ENCODE measurements at places on chromosomes 1 and 21.

DNA sequence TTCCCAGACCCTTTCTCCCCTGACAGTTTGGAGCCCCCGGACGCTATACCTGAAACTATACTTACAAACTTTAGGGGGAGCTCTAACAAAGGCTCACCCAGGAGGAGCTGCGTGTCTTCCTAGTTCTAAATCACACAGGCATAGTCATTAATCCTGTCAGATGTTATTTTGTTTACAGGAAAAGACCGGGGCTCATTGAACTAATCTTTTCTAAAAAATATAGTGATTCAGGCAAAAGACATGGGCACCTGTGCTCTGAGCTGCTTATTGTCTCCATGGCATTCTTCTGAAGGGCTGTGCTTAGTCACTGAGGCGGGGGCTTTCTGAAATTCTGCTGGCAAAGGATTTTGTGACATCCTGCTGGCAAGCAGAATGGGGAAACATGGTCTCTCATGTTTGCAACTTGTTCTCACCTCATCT, 1577.0 kb downstream of the NCAM2 start:
- DNase-seq: no peak

DNA sequence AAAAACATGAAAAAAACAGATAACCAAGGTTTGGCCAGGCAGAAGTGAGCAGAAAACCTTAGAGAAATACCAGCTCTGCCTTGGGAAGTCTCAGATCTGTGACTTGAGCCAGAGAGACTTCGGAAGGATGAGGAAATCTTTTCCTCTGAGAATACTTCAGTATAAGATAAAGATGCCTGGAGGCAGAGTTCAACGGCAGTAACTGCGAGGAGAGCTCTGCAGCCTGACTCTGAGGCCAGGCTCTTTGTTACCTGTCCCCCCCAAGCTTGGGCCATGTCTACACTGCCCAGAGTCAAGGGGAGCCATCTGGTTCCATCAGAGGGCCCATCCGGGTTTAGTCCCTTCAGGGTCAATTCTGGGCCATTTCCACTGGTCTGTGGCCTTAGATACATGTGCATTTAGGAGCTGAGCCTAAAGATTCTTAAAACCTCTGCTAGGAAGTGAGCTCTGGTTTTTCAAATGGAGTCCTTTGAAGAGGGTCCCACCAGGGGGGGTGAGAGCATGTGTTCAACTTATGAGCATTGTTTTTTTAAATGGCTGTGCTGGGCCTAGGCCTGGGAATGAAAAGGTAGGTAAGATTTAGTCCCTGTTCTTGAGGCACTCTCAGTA, 8.7 kb downstream of the KIRREL1 start:
- DNase-seq: no peak

DNA sequence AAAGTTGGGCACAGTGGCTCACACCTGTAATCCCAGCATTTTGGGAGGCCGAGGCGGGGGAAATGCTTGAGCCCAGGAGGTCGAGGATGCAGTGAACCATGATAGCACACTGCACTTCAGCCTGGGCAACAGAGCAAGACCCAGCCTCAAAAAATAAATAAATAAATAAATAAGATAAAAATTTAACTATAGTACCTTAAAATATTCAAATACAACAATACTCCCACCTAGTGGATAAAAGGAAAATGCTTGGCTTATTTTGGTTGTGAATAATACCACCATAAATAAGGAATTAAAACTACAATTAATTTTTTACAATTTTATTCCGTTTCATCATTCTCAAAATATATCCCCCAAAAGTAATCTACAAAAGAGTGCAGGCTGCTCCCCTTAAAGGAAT, 8.1 kb downstream of the PSMG1 start:
- no peak for DNase-seq

GRCh38 chr1:212179394-212180076, 105.7 kb upstream of the PPP2R5A start:
- no peak for DNase-seq

GRCh38 chr1:39214998-39215873, 10.7 kb downstream of the MACF1 start:
- DNase-seq: no peak

DNA sequence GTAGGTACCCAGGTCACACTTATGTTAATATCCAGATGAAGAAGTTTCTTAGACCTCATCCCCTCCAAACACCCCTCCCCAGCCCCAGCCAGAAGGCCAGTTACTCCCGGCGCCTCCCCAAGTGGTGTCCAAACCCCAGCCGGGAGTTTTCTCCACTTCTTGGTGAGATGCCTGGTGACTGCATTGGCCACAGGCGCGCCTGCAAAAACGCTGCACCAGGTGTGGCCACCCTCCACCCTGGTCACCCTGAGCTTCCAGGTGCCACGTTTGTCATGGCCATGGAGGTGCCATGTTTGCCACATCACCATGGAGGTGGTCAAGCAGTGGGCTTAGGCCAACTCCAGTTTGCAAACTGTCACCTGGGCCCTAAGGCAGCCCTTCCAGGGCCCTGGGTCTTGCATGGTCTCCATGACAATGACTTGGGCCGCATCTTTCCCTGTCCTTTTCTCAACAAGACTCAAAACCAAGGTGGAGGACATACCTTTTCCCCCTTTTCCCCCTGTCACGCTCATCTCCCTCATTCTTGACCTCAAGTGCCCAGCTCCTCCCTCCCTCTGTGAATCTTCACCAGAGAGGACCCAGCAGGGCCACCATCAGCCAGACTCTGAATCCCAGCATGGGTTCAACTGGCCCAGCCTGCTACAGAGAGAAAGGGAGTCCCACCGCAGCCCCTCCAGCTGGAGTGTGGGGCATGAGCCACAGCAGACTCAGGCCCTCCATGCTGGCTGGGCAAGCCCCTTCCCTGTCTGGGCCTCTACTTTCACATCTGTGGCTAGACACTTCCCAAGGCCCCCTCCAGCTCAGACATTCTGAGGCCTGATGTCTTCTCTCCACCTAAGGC, 125.9 kb upstream of the ZBTB40 start:
- DNase-seq: no peak

- no peak for DNase-seq
These were observed 16.5 kb upstream of the PRDM16 start for GRCh38 chr1:3052501-3052900.

GRCh38 chr1:27627061-27627460, 7.9 kb downstream of the FGR start:
- no peak for DNase-seq

- peak; percentile 81 for DNase-seq
These were observed at the start of gene TEKT2 for GRCh38 chr1:36083635-36084496. TSS of gene TEKT2 (plus strand) at chr1:36084094. CDS start at chr1:36084922, 828 bp downstream.

- DNase-seq: peak; percentile 6
These were observed 228.9 kb downstream of the TNR start for GRCh38 chr1:175514387-175514953.

DNA sequence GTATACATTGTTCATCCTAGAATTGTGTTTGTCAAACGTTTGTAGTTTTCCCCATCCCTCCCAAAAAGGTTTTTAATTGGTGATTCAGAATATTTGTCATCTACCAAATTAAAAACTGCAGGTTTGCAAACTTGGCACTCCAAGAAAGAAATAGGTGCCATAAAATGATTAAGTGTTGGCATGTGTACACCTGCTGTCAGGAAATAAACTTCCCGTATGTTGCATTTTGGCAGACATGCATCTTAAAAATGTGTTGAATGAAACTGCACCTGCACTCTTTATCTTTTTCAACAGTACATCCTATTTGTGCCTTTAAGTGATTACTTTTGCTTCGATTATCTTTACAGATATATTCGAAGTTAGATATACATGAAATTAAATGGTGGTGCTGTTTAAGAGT, 7.3 kb downstream of the B3GALT2 start:
- no peak for DNase-seq

DNA sequence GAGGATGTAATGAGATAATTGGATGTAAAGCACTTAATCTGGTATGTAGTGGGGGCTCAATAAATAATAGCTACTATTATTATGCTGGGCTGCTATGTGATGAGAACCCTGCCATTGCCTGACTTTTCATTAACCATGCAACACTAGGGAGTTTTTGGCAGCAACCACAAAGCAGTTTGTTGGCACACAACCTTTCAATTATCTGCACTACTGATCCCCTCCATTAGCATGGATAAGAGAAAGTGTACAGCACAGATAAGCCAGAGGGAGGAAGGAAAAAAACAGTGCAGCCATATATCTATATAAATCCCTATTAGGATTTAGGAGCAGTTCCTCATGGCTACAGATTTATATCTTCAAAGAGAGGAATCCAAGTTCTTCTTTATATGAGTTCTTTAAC, 498.5 kb downstream of the NUF2 start:
- no peak for DNase-seq

DNA sequence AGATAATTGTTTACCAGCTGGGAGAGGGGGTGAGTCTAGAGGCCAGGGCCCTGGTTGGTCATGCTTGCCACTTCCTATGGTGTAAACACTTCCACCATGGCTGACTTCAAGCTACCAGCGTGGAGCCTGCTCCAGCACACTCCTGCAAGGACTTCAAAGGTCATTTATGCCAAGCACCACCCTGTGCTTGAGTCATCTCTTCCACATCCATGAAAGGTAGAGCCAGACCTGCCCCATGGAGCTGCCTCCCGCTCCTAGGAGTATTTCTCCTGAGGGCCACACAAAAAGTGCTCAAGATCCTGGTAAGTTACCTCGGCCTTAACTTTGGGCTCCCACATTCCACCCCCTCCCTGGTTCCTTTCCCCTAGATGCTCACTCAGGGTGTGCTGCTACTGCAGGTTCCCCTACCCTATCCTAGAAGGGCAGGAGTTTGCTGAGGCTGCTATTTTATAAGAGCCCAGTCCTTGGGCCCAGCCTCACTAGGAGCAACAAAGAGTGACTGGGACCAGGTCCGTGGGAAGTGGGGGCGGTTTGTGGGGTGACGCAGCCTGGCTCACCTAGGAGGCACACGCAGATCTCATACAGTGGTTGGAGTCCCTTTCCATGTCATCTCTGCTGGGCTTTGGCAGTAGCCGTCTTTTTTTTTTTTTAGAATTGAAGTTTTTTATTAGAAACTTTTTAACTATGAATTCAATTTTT, 2.4 kb downstream of the RAB7B start:
- DNase-seq: no peak

DNA sequence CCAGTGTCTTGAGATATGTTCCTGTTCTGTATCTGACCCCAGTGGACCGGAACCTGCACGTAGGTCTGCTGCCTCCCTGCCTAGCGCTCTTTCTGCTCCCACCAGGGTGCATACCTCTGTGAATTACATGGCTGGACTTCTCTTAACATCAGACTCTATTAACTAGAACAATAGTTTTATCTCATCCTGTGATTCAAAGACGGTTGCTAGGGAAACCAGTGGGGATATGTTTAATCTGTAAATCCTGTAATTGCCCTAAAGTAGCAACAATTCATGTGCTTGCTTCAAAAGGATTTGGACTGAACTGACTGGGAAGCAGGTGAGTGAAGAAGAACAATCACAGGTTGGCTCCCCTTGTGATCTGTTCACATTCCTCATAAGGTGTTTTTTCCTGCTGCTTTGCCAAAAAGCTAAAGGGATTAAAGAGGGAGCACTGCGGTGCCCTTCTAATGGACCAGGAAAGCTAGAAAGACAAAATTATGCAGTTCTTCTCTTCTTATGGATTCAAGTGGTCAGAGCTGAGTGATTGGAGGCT, 52.7 kb upstream of the DIRAS3 start:
- DNase-seq: no peak

GRCh38 chr1:71645015-71645414, 564.2 kb upstream of the ZRANB2 start:
- no peak for DNase-seq

- DNase-seq: no peak
These were observed 10.0 kb downstream of the MYBPHL start for GRCh38 chr1:109296782-109297181.

DNA sequence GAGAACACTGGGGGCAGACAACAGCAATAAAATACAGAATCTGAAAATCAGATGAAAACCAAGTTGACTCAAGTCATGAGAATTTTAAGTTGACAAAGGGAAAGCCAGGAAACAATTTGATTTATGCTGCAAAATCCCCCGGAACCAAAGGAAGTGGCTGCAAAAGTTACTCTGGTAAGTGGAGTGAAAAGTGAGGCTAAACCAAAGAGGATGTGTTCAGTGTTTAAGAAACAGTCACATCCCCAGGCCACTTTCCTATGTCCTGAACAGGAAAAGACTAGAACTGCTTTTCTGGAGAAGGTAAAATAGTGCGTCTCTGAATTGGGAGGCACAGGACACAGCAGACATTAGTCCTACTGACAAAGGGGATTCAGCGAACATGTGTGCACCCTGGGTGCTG, 5.9 kb downstream of the TARBP1 start:
- no peak for DNase-seq

DNA sequence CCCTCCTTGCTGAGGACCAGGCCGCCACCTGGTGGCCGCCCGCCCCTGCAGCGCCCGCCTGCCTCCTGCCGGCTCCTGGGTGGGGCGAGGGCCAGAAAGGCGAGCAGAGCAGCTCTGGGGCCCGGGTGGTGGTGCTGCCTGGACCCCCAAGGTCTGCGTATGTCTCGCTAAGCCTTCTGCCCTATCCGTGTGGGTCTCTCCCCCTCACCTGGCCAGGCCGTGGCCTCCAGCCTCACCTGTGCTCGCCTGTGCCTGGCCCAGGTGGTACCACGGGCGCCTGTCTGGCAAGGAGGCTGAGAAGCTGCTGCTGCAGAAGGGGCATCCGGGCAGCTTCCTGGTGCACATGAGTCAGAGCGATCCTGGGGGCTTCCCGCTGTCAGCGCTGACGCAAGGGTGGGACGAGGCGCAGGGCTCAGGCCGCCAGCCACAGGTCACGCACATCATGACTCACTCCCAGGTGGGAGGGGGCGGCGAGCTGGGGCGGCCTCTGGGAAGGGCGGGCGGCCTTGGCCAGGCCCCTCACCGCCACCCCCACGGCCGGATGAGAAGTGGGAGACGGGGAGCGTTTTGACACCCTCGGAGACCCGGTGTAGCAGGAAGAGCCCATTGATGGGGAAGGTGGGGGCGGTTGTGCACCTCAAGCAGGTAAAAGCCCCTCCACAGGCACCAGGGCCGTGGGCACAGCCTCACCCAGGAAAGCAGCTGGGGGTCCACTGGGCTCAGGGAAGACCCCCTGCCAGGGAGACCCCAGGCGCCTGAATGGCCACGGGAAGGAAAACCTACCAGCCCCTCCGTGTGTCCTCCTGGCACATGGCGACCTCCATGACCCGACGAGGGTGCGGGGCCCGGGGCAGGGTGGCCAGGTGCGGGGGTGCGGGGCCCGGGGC, 9.9 kb downstream of the RNF223 start:
- peak; percentile 11 for DNase-seq

DNA sequence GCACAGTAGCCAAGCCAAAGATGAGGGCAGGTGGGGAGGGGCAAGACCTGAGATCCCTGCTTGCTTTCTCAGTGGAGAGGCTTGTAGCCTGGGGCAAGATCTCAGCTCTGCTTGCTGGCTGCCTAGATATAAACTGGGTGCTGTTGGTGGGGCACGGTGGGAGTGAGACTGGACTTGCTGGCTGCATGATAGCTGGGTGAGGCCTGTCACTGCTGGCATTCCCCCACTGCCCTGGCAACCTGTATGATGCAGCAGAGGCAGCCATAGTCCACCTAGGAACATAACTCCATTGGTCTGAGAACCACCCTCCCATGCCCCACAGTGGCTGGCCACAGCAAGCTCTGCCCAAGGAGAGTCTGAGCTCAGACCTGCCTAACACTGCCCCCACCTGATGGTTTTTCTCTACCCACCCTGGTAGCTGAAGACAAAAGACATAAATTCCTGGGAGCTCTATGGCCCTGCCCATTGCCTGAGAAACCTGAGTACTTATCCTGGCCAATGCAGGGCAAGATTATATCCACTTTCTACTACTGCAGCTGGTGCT, 261.9 kb upstream of the DEPDC1 start:
- DNase-seq: no peak

GRCh38 chr1:198620951-198621824, 17.7 kb upstream of the PTPRC start:
- DNase-seq: no peak

GRCh38 chr1:229047840-229048620, 222.9 kb upstream of the RAB4A start:
- no peak for DNase-seq
